ENCODE measurements at places on chromosomes 4 and X.

DNA sequence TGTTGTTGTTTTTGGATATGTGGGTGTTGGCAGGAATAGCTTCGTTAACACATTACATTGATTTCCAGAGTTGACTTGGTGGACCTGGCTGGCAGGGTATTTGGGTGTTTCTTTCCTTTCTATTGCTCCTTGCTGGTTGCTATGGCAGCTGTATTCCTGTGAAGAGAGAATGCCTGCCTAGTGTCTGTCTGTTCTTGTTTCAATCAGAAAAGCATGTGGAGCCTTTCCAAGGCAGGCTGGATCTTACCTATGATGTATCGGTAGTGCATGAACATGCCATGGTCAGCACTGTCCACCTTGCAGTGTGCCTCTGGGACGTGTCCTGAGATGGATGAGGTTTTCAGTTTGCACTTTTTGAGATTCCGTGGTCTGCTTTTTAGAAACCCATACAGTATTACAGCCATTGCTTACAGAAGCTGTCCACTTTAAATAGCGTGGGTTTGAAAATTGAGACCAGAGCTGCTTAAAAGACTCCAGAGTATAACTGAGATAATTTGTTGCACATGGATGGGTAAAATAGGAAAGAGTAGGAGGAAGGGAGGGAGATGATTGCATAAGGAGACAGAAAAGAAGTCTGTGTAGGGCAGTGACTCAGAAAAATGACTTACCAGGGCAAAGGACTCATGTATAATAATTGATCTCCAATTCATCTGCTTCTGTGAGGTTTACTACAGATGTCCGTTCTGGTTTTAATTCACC lies 20.0 kb upstream of the AADAT start:
- DNase-seq = no peak

DNA sequence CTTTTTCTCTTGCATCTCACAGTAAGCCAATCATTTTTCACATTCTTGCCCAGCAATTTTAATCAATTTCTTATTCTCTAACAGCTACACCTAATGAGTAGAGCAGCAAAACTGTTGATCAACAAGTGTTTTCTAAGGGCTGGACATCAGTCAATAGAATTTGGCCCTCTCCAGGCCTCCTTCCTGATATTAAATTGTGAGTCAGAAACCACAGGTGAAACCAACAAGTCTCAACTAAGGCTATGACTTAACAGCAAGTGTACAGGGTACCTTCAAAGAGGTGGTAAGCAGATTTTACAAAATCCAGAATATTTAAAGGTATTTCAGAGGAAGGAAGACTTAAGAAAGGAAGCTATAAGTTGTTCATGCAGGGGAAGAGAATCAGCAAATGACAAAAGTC lies 156.5 kb upstream of the ARHGAP24 start:
- DNase-seq = no peak

DNA sequence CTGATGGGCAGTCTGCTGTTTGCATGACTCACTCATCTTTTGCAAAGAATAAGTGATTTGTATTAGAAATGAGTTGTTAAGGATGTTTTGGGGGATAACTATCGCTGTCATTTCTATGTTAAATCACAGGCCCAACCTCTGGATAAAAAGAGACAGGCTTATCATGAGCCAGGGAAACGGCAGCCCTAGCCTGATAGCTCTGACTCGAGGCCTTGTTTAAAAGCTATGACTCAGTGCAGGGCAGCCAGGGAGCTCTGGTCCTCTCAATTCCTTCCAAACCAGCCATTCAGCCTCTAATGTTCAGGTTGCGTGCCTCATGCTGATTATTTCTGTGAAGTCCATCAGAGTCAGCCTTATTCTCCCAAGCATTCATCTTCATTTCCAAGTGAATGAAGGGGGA lies 305.9 kb upstream of the HAND2 start:
- no peak for DNase-seq

DNA sequence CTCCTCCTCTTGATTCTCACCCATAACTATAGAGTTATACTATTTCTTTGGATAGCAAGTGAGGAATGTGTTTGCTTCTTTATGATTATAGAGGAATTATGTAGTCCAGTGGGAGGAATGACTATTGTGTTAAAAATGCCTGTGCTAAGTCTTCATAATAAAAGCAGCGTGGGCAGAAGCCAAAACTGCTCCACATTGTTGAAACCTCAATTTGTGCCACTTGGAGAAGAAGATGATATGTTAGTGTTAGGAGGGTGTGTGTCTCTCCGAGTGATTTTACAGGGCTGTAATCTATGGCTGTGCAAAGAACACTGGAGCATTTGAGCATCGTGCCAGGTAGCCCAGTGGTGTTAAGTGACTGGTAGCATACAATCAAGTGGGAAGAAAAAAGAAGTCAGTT lies 74.3 kb downstream of the FRAS1 start:
- DNase-seq = no peak

DNA sequence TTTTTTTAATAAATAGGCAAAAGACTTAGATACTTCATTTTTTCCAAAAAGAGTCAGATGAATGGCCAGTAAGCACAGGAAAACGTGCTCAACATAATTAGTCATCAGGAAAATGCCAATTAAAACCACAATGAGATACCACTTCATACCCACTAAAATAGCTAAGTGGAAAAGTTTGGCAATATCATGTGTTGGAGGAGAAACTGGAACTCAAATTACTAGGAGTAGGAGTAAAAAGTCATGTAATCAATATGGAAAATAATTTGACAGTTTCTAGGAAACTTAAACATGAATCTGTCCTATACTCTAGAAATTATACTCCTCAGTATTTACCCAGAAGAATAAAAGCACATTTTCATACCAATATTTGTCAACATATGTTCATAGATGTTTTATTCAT lies 449.8 kb downstream of the INPP4B start:
- DNase-seq = no peak

DNA sequence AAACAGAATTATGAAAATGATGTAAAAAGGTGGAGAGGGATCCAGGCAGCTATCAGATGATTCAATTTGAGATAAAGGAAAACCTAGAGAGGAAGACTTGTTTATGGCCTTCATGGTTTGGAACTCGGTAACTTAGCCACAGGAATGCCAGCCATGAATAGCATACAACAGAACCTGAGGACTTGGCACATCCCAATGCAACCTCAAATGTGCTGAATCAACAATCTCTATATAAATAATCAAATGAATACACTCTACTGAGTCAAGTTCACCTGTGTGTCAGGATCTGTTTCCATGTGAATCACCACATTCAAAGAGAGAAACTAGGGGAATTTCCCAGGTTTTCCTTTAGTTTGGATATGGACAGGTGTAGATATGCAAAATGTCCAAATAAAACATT lies 86.9 kb downstream of the MBNL3 start:
- DNase-seq = no peak

- no peak for DNase-seq
These were observed 291.3 kb downstream of the GUCY2F start for GRCh38 chrX:109190542-109190941.

DNA sequence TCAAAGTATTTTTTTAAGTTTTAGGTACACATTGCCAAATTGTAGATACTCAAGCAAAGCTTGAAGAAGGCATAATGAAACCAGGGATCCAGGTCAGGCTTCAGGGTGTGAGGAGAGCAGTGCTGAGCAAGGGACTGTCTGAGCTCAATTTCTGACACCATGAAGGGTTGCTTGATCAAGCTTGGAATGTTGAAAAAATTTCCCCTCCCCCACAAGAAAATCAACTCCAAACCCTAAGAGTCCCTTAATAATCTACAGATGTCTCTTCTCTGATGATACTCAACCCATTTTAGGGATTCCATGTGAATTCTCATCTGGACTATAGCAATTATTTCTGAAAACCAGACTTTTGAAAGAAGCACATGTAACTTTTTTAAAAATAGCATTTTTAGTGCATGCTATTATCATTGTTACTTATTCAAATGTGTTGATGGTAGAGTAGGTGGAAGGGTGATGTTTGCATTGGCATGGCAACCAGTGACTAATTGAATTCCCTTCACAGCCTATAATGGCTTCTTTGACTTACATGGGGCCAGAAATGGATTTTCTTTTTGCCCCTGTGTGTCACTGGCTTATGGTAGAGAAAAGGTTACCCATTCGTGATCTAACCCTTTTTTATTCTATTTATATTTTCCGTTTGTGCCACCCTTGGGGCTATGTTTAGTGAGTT lies 252.0 kb downstream of the FBXW7 start:
- DNase-seq = no peak

- DNase-seq = no peak
These were observed 54.2 kb downstream of the SPATA18 start for GRCh38 chr4:52105276-52105675.

DNA sequence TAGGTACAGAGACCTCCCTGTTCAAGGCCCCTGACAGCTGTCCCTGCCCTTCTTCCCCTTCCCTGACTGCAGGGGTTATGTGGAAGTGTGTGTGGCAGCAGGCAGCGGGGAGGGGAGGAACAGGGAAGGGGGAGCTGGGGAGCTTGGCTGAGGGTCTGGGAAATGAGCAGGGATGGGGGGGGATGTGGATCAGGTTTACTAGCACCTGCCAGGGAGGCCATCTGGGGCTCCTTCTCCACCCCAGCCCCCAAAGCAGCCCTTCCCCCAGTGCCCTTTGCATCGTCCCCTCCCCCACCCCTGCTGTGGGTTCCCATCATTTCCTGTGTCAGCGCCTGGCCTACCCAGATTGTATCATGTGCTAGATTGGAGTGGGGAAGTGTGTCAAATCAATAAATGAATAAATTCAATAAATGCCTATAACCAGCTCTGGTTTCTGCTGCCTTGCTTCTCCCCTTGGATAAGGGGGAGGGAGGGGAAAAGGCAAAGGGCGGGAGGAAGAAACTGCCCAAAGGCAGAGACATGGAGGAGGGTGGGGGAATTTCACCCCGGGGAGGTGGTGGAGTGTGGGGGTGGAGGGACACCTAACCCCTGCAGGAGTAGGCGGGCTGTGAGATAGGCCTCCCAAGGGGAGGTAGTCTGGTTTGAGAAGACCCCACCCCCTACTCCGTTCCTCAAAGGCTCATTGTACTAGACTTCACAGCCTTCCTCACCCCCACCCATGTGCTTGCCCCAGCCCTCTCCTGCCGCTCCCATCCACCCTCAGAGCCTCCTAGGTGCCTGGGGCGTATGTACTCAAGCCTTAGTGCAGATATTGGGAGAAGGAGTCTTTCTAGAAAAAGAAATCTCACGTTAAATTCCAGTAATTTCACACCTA lies 3.2 kb downstream of the CXorf65 start:
- DNase-seq = no peak

GRCh38 chr4:8287343-8288280 lies 18.1 kb downstream of the HTRA3 start:
- no peak for DNase-seq

DNA sequence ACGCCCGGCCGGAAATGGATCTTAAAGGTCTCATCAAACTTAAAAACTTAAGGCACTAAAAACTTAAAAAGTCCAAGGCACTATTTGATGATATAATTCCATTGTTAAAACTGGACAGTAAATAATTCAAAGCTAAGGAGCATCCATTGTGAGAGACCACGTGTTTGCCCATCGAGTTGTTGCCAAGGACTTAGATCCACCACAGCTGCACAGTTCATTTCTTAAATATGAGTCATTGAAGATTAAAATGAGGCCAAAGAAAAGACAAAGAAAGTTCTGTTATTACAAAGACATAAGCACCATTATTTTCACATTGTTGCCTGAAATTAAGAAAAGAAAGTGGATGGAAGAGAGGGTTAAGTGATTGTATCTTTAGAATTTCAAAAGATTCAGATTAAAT lies 411.5 kb upstream of the FTHL17 start:
- no peak for DNase-seq

DNA sequence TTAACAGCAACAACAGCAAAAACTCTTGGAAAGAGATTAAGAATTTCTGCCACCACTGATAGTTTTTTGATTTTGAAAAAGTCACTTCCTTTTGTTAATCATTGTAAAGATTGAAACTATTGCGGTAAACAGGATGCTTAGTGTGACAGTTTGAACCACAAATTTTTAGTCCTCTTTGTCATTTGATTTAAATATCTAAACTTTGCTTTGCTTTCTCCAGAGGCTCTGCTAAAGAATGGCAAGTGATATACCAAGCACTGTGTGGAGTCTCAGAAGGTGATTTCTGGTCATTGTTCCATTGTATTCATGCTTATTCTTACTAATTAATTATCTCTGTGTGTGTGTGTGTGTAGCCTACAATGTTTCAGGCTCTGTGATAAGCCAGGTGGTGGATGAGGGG lies 155.6 kb downstream of the BMPR1B start:
- no peak for DNase-seq

GRCh38 chr4:86043755-86044592 lies 315.9 kb downstream of the MAPK10 start:
- DNase-seq = no peak

DNA sequence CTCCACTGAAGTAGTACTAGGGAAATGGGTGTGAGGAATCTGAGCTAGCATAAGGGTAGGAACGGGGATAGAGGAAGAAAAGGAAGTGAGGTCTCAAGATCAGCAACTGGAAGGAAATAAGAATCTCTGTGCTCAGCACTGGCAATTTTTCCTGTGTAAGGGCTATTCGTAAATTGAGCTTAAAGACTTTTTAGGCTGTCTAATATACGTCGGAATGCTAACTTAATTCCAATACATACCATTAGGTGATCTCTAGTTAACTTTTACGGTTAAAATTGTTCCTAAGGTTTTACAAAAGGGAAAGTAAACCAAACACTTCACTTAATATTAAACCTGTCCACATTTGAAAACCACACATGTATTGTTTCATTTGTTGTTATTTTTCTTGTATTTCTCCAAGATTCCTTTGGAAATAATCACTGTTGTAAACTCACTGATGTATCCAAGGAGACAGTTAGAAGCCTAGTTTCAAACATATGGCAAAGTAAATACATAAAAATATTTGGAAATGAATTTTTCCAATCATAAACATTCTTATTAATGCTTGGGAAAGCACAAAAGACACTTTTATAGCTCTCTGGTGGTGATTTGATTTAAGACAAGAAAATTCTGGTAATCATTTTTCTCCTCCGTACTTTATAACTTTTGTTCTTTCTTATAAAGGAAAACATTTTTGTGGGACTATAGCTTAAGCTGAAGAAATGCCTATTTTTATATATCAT lies 28.1 kb upstream of the HPGDS start:
- DNase-seq = no peak

DNA sequence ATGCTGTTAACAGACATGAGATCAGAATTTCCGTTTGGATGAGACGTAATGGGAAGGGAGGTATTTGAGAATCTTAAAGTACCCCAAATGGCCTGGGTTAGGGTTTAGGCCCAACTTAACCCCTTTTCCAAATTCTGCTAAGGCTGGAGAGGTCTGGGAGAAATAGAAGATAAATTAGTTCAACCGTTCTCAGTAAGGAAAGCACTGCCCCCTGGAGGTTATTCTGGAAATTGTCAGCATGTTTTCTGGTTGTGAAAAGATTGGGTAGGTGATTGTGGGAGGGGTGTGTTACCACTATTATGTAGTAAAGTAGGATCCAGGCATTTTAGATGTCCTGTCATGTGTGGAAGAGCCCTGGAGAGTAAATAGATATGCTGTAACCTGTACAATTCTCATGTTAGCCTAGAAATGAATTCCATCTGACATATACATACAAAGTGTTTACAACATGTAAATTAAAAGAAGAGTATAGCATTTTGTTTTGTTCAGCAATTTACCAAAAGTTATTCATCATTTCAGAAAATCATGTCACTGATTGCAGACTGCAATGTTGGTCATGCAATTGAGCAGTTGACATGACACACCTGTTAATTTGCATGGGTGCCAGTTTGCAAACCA lies 26.8 kb upstream of the GRXCR1 start:
- peak; percentile 14 for DNase-seq
